ENCODE measurements at places on chromosomes 16 and 17. TPM values are rescaled to one million over a fixed set of nuclear protein-coding genes. Genes with fewer than 3 reads are reported as not detected.

Gene RNF157
- 27.0 TPM for total RNA-seq

Gene MRC2
- 52.7 TPM for total RNA-seq

Gene ZNF469
- 0.43 TPM for total RNA-seq

Gene APOBR
- 0.14 TPM for total RNA-seq

Gene MILR1
- total RNA-seq = not detected

Gene IGF2BP1
- 104 TPM for total RNA-seq

Gene KRT24
- 0.43 TPM for total RNA-seq

Gene CYBA
- total RNA-seq = 120 TPM

Gene PPL
- total RNA-seq = 142 TPM

Gene CNTNAP4
- 0.38 TPM for total RNA-seq

Gene EVI2A
- not detected for total RNA-seq

Gene CRHR1
- 0.17 TPM for total RNA-seq

Gene CCL16
- total RNA-seq = not detected

Gene PLA2G10
- total RNA-seq = 1.3 TPM

Gene DEXI
- total RNA-seq = 36.6 TPM
